ENCODE measurements at places on chromosomes 5 and 9. TPM values are rescaled to one million over a fixed set of nuclear protein-coding genes. Genes with fewer than 3 reads are reported as not detected.

- H3K27me3 ChIP-seq: peaks cover 29% of the 10 kb centered on the region
- H3K4me3 ChIP-seq: no peak overlapping the region
- DNase-seq: no peak
These were observed 102.4 kb downstream of the PSD2 start for GRCh38 chr5:139897982-139898381.

DNA sequence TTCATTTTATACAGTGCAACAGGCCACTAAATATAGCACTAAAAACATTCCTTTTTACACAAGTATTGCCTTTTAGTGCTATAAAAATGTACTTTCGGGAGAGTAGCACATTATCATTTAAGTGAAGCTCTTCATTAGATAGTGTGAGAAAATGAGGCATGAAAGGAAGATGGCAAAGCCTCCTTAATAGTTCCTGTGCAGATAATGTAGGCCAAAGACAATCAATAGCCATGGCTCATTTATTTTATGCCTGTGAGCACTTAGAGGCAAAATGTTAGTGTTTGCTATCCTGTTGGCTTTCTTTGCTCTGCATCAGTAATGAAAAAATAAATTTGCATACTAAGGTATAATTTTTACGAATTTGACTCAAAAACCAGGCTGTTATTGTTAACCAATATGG lies 929.5 kb upstream of the C9orf72 start:
- H3K4me1 ChIP-seq: no peaks in the 10 kb centered on the region
- no peak overlapping the region for H3K4me3 ChIP-seq
- H3K27ac ChIP-seq: no peak overlapping the region
- no peak for DNase-seq
- no peaks in the 10 kb centered on the region for H3K27me3 ChIP-seq

Gene SPINK5
- total RNA-seq: not detected

Gene NRG2
- 0.08 TPM for total RNA-seq

Gene NR6A1
- 0.06 TPM for total RNA-seq

Data from activated naive CD8-positive, alpha-beta T cell treated with anti-CD3 and anti-CD28 coated beads, Interleukin-2, amount 10 ng/mL, durations not matched to agents 7 days and 5 days (primary cell).